ENCODE measurements at places on chromosomes 6 and 20.
A peak's percentile ranks its signal among the peaks of the same experiment; 100 is the strongest.

DNA sequence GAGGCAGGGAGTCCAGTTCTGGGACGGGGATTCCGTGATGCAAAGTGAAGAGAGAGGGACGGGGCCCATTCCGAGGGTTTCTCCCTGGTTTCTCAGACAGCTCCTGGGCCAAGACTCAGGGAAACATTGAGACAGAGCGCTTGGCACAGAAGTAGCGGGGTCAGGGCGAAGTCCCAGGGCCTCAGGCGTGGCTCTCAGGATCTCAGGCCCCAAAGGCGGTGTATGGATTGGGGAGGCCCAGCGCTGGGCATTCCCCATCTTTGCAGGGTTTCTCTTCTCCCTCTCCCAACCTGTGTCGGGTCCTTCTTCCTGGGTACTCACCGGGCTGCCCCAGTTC, 35.9 kb upstream of the HLA-G start:
- no peak for DNase-seq

GRCh38 chr6:93272211-93272610, 147.1 kb downstream of the EPHA7 start:
- no peak for DNase-seq

GRCh38 chr6:85726206-85726605, 83.5 kb upstream of the SYNCRIP start:
- DNase-seq: no peak

DNA sequence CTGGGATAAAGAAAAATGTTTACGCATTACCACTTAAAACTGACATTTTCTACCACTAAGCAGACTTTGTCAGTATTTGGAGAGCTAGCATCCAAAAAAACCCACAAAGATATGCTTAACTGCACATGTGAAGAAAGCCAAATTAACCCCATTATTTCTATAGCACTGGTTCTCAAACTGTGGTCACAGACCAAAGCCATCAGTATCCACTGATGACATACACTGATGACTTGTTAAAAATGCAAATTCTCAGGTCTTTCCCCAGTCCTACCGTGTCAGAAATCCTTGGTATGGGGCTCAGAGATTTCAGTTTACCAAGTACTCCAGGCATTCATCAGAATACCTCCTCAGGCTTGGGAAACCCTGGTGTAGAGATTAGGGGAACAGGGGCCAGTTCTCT, 230.2 kb downstream of the PTPRK start:
- DNase-seq: no peak

GRCh38 chr6:49668083-49668511, 31.5 kb upstream of the RHAG start:
- DNase-seq: no peak

DNA sequence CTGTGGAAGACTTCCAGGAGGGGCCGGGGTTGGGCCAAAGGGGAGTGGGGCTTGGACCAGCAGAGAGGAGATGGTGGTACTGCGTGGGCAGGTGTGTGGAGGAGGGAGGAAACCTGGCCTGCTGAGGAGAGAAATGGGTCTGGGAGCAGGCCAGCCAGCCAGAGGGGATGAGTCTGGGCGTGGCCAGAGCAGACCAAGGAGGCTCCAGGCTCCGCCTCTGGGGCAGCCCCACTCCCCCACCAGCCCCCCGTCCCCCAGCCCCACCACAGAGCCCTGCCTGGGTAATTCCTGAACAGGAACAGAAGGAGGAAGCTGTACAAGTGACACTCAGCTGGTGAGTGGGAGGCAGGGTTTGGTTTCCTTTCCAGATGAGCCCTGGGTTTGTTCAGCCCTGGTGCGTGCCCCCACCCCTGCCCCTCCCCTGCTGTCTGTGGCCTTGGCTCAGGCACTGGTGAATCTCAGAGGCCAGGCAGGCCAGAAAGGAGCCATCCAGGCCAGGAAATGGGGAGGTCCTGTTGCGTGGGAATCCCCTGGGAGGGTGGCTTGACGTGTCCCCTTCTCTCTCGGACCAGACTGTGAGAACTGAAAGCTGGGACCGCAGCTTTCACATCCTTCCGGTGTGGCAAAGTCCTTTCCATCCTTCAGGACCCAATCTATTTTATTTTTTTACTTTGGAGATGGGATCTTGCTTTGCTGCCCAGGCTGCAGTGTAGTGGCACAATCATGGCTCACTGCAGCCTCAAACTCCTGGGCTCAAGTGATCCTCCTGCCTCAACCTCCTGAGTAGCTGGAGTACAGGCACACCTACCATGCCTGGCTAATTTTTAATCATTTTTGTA, 9.4 kb upstream of the SRC start:
- peak; percentile 45 for DNase-seq

DNA sequence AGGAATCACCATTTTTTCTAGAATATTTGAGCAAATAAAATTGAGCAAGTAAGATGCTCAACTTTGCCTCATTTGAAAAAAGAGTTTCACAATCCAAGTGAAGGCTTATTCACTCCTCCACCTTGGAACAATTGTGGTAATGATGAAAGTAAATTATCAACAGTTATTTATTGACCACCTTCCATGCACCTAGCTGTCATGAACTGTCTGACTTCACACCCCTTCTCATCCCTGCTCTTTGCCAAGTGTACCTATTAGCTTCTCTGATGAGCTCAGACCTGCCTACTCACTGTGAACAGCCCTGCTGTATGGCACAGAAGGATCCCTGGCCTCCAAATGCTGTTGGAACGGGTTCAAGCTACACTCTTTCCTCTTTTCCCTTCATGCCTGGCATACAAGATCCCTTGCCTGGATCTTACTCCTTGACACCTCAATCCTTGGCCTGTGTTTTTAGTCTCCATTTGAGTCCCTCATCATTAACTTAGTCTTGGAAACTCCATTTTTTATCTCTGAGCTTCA, 99.0 kb upstream of the PREP start:
- no peak for DNase-seq

DNA sequence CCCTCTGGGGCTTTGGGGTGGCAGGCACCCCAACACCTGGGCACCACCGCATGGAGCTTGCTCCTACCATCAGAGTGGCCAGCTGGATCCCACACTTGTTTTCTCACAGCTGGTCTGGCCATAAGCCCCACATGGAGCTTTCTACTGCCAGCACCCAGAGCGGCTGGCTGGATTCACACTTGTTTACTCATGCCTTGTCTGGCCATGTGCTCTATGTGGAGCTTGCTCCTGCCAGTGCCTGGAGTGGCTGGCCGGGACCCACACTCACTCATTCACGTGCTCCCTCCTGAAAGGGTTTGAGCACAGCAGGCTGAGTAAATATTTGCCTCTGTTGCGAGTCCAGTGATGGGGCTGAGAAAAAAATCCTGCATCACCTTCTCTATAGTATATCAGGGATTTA, 487.0 kb downstream of the CD109 start:
- no peak for DNase-seq

DNA sequence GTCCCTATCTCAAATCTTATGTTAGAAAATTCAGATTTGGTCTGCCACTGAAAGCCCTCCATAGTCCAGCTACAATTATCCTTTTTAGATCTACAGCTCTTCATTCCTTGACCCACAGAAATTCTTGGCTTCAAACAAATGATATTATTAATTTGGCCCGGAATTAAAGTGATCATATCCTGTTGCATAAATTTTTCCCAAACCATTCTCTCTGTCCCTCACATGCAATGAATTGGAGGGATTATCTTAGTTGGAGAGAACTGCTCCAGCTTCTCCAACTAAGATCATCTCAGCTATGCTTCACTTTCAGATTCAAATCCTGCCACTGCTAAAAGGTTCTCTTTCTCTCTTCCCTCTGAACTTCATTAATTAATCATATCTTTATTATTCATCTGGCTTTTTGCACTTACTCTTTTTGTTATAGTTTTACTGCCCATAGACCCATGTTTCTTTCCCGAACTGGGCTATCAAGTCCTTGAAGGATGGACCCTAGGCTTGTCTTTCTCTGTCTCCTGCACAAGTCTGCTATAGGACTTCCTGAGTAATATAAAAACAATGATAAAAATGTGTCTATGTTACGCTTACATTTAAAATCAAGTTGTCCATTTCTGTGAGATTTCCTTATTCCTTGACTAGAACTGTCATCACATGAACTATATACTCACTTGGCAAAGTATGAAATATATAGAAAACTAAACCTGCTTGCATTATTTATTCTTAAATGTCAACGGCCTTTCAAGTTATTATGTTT, 493.9 kb upstream of the MARCKS start:
- no peak for DNase-seq

DNA sequence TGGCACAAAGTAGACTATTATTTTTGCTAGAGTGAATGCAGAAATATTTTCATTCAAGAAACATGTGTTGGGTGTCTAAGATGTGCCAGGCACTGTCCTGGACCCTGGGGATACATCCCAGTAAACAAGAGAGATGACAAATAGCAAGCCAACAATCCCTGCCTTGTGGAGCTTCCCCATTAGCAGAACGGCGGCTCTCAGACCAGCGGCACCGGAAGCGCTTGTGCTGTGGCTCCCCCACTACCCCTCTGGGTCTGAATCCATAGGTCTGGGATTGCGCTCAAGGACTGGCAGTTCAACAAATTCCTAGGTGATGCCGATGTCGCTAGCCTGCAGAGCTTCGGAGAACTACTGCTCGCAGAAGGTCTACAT, 98.5 kb upstream of the AGPAT4 start:
- no peak for DNase-seq

- DNase-seq: no peak
Observed at GRCh38 chr6:149114167-149114566, 203.3 kb upstream of the TAB2 start.

DNA sequence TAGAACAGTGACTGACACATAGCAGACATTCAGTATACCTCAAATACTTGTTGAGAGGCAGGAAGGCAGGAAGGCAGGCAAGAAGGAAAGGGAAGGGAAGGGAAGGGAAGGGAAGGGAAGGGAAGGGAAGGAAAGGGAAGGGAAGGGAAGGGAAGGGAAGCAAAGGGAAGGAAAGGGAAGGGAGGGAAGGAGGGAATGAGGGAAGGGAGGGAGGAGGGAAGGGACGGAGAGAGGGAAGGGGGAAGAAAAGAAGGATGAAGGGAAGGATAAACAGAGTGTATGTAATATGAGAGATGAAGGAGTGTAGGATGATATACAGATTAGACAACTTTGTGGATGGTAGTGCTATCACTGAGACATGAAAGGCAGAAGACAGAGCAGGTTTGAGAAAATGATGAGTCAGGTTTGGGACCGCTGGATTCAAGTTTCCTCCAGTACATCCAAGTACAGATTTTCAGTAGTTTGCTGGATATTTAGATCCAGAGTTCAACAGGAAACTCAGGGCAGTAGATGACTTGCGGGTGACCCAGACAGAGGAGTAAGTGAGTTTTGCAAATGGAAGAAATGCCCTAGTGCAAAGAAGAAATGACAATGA, 85.9 kb downstream of the MAFB start:
- DNase-seq: no peak

GRCh38 chr6:150490586-150490985, 109.1 kb upstream of the PLEKHG1 start:
- no peak for DNase-seq

GRCh38 chr6:11917951-11918738, 94.0 kb upstream of the HIVEP1 start:
- DNase-seq: no peak

GRCh38 chr6:44529146-44529905, 141.8 kb downstream of the CDC5L start:
- DNase-seq: no peak

GRCh38 chr20:41101660-41102059, 35.7 kb upstream of the PLCG1 start:
- DNase-seq: no peak

- peak; percentile 33 for DNase-seq
Observed at GRCh38 chr6:31797588-31797987, 2.0 kb upstream of the VARS1 start.

- DNase-seq: no peak
Observed at GRCh38 chr6:26267083-26267589, 97.9 kb upstream of the BTN3A2 start.

GRCh38 chr20:11020712-11021111, 346.9 kb upstream of the JAG1 start:
- DNase-seq: no peak

DNA sequence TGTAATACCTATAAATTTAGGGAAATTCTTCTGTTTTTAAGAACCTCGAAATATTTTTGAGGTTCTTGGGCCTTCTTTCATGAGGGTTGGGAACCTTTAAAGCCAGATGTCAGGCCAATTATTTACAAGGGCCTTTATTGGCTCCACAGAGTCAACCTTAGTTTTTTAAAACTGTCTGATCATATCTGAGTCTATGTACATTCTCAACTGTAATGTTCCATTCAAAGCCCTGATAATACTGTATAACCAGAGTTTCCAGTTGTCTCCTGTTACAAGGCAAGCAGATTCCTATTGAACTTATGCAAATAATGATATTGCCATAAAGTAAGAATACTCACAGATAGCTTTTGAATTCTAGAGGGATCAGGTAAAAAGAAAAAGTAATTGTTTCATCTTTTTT, 545.5 kb downstream of the EPM2A start:
- no peak for DNase-seq

- DNase-seq: no peak
Observed at GRCh38 chr6:35248300-35248699, 11.2 kb upstream of the ZNF76 start.

DNA sequence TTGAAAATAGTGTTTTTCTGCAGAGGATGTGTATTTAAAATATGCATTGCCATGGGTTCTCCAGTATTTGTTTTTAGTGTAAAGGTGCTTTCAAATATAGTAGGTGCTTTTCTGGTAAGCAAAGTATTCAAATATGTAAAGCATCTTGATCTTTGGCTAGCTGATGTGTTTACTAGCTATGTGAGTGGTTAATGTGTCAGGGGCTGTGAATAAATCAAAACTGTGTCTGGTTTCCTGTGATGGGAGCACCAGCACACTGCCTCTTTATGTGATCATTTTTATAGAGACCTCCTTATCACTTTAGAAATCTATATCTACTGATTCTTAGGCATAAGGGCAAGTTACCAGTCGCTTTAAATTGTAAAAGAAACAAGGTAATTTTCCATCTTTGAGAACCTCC, 388.9 kb upstream of the MAN1A1 start:
- no peak for DNase-seq

DNA sequence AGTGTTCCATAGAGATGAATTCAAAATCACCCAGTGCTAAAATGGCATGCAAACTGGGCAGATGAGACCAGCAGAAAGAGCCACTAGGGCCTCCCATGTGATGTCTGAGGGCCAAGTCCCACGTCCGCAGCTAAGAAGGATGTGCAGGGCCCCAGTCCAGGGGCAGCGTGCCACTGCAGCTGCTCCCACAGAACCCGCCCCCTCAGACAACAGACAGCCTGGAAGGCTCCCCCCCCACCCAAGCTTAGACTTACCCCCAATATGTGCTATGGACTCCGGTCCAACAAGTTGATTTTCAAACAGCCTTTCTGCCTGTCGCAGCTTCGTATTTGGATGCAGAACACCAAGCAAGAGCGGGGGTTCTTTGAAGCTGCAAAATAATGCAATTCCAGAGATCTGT, 14.0 kb downstream of the APMAP start:
- DNase-seq: no peak

GRCh38 chr6:126376682-126377081, 36.8 kb downstream of the CENPW start:
- DNase-seq: no peak

GRCh38 chr6:165661664-165662025, 1.4 kb downstream of the PDE10A start:
- DNase-seq: no peak

GRCh38 chr20:38157635-38158495, 7.2 kb downstream of the TGM2 start:
- no peak for DNase-seq

- DNase-seq: peak; percentile 65
Observed at GRCh38 chr6:26215585-26216358, 128.5 kb downstream of the HFE start.

Measured in activated T-cell treated with anti-CD3 and anti-CD28 coated beads, Interleukin-2, amount 50 U/mL, for 72 hours (primary cell).